ENCODE measurements at places on chromosomes 1 and 21. TPM values are rescaled to one million over a fixed set of nuclear protein-coding genes. Genes with fewer than 3 reads are reported as not detected.

MFSD2A gene
- total RNA-seq = 13.1 TPM

NGF gene
- total RNA-seq = 25.7 TPM

CPLANE2 gene
- 9.3 TPM for total RNA-seq

VSIG8 gene
- total RNA-seq = not detected

FTCD gene
- total RNA-seq = 0.27 TPM

DNASE2B gene
- total RNA-seq = not detected

ABCG1 gene
- 20.6 TPM for total RNA-seq

AIM2 gene
- total RNA-seq = 1.1 TPM

CA6 gene
- total RNA-seq = not detected

KRTAP11-1 gene
- not detected for total RNA-seq

ST3GAL3 gene
- total RNA-seq = 26.3 TPM

EDARADD gene
- total RNA-seq = 2.8 TPM

ZSWIM5 gene
- 2.0 TPM for total RNA-seq

SOAT1 gene
- total RNA-seq = 29.5 TPM

FAM151A gene
- not detected for total RNA-seq

TLCD4 gene
- 8.0 TPM for total RNA-seq

CYP4Z1 gene
- 3.9 TPM for total RNA-seq

KLHDC9 gene
- 7.9 TPM for total RNA-seq

UBE2U gene
- total RNA-seq = not detected

TMEM240 gene
- total RNA-seq = 11.1 TPM

LRRC52 gene
- not detected for total RNA-seq

CD53 gene
- total RNA-seq = 60.9 TPM

GLIS1 gene
- total RNA-seq = not detected

MAB21L3 gene
- not detected for total RNA-seq

CASZ1 gene
- 20.6 TPM for total RNA-seq

XPR1 gene
- 29.1 TPM for total RNA-seq

GIPC2 gene
- 1.6 TPM for total RNA-seq

FCGR1A gene
- 37.1 TPM for total RNA-seq

OVAAL gene
- total RNA-seq = not detected

DHDDS gene
- 38.6 TPM for total RNA-seq

LAX1 gene
- 0.99 TPM for total RNA-seq

FAM177B gene
- 3.1 TPM for total RNA-seq

TRNP1 gene
- 34.9 TPM for total RNA-seq

TMEM200B gene
- total RNA-seq = 20.8 TPM

C1orf35 gene
- 9.1 TPM for total RNA-seq

All from thoracic aorta (tissue), 2 donors.